ENCODE measurements at places on chromosomes 16 and 17.

DNA sequence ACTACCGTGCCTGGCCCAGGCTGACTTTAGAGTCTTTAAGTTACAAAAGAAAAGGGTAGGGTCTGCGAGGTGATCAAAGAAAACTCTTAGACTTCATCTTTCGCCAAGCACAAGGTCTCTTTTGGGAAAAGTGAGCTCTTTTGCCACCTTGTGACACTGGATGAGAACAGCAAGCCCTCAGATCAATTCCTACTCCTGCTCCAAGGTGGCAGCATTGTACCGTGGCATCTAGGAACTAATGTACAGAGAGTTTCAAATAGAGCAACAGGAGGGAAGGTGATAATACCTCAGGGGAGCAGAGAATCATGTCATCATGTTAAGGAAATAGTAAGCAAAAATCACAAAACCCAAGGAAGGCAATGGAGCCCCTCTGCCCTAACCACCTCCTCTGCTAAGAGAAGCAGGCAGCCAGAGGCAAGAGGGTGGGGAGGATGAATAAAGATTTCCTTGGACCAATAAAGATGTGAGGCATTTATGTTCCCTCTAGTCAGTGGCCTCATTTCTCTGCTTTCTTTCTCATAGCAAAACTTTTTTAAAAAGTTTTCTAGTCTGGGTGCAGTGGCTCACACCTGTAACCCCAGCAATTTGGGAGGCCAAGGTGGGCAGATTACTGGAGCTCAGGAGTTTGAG, 2.1 kb upstream of the C17orf78 start:
- peak; percentile 46 for DNase-seq

GRCh38 chr17:77451894-77452852, 311.4 kb downstream of the SEC14L1 start:
- DNase-seq = peak; percentile 81

DNA sequence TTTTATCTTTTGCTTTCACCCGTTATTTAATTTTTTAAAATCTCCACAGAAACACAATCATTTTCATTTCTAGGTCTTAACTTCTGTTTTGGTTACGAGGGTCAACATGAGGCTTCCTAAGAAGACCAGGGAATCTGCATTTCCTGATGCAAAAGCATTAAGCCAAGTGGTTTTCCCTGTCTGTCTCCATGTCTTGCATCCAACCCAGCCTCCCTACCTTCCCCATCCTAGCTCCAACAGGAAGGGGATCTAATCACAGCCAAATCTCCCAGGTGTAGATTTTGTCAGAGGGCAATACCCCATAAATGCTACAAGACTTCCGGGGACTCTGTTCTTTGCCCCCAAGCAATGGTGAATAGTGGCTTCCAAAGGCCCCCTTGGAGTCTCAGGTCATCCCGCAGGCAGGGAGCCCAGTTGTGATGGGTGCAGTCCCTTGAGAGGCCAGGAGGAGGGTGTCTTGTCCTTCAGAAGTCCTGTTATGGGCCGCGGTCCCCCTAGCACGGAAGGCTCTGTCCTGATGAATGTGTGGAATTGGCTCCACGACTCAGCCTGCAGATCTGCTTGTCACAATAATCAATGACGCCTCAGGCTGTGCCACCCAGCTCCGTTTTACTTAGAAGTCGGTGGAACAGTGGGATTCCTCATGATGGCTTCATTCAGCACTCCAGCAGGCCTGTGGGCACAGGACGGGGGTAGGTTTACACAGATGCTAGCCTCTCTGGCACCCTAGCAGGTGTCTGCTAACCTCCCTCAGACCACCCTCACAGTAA, 141.1 kb downstream of the RGS9 start:
- peak; percentile 44 for DNase-seq

GRCh38 chr17:18344021-18344420, 19.3 kb downstream of the SHMT1 start:
- no peak for DNase-seq

DNA sequence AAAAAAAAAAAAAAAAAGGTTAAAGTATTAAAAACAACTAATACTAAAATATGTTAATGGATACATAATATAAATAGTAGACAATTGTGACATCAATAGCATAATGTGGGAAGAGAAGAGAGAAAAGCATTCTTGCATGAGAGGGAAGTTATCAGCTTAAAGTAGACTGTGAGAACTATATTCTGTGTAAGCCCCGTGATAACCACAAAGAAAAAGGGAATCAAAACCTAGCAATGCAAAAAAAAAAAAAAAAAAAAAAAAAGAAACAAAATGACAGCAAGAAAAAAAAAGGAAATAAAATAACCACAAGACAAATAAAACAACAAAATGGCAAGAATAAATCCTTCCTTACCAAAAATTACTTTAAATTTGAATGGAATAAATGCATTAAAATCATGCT, 39.8 kb upstream of the MYLK3 start:
- no peak for DNase-seq

DNA sequence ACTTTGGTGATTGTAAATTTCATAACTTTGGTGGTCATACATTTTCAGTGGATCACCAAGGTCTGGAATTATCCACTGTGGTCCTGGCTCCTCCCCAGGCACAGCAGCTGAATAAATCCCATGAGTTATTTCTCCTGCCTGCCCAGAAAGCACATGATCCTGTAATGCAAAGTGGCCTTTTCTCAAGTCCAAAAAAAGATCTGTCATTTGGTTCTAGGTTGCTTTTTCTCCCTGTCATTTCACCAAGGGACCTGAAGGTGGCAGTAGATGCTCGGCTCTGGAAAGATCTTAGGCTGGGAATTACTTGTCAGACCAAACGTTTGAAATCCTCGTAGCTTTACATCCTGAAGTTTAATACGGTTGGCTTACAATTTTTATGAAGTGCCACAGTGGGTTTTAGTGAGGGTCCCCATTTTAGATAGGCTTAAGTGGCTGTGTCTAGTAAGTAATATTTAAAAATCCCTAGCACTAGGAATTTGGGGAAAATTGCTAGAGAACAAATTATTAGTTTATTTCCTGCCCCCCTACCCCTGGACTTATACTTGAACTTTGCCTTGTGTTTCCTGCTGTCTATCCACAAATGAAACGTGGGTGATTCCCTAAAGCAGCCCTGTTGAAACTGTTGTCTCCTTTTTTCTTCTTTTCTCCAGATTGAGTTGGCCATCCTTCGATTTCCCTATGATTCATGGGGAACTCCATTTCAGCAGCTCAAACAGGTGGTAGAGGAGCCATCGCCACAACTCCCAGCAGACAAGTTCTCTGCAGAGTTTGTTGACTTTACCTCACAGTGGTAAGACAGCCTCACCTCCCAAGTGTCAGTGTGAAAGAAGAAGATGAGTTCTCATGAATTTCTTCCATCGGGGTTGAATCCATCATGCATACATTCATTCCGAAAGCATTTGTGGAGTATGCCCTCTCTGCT, 111.7 kb downstream of the MAP2K6 start:
- DNase-seq = no peak

DNA sequence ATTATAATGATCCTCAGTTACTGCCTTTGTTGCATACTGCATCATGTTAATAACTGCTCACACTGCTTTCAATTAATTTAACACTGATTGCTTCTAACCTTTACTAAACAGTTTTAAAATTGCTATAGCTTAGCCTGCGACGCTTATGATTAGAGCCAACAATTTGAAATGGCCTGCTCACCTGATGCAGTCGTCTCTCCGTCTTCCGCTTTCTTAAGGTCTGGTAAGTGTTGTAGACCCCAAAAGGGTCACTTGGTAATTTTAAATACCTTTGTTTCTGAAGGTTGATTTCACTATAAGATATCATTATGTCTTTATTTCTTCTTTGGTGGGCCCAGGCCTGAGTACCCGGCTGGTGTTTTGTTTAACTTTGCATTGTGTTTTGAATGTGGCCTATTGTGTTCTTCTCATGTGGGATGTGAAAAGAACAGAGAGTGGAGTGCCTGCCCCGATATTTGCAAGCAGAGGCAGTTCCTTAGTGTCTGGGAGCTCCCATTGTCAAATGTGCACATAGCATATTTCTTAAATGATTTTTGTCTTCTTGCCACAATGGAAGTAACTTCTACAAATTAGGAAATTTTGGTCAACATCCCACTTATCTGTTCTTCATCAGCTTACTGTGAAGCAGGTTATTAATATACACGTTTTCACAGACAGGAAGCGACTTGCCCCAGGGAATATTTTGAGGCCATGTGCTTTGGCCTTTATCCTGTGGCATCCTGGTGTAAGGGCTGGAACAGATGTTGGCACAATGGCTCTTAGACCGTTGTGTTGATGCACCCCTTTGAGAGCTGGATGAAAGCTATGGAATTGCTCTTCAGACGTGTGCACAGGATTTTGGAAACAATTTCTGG, 2.9 kb downstream of the PHKB start:
- no peak for DNase-seq

DNA sequence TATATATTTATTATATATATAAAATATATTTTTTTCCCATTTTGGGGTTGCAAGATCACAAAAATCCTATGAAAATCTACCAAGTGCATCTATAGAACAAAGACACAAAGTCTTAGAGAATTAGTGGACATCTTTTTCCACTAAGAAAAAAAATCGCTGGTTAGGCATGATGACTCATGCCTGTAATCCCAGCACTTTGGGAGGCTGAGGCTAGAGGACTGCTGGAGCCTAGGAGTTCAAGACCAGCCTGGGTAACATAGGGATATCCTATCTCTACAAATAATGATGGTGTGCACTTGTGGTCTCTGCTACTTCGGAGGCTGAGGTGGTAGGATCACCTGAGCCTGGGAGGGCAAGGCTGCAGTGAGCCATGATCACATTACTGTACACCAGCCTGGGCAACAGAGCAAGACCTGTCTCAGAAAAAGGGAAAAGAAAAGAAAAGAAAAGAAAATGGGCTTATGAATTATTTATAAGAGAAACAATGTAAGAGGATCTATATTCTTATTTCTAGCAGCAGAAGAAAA, 185.1 kb upstream of the PSMD7 start:
- peak; percentile 9 for DNase-seq

- no peak for DNase-seq
These were observed 47.9 kb downstream of the RAB11FIP3 start for GRCh38 chr16:473046-474043.

DNA sequence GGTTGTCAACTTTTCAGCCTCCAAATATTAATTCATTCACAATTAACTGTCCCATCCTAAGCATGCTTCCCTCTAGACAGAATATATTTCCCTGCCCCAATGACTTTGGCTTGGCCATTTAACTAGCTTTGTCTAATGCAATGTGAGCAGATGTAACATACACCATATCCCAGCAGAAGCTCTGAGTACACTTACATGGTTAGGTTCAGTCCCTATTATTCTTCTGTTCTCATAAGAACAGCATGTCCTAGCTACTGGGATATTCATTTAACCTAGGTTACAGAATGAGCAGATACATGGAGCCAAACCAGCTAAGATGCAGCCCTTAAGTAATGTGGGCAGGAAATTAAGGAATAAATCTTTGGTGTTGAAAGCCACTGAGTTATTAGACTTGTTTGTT, 31.8 kb downstream of the MED13 start:
- DNase-seq = no peak

GRCh38 chr16:22427556-22427955, 53.1 kb upstream of the CDR2 start:
- no peak for DNase-seq

DNA sequence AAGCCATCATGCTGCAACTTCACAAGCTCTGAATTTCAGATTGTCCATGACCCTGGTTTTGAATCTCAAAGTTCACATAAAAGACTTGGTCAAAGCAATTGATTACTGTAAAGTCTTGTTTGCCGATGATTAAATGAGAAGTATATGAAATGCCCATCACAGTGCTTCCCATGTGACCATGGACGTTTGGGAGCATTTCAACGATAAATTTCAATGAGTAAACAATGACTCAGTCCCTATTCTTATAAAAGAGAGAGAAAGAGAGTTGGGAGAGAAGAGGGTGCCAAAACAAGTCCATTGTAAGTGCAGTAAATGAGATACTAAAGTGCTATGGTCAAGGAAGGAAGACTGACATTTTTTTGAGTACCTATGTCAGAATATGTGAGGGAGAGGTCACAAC, 276.9 kb downstream of the SOX9 start:
- no peak for DNase-seq
